ENCODE measurements at places on chromosomes 7 and 10. TPM values are rescaled to one million over a fixed set of nuclear protein-coding genes. Genes with fewer than 3 reads are reported as not detected.

DNA sequence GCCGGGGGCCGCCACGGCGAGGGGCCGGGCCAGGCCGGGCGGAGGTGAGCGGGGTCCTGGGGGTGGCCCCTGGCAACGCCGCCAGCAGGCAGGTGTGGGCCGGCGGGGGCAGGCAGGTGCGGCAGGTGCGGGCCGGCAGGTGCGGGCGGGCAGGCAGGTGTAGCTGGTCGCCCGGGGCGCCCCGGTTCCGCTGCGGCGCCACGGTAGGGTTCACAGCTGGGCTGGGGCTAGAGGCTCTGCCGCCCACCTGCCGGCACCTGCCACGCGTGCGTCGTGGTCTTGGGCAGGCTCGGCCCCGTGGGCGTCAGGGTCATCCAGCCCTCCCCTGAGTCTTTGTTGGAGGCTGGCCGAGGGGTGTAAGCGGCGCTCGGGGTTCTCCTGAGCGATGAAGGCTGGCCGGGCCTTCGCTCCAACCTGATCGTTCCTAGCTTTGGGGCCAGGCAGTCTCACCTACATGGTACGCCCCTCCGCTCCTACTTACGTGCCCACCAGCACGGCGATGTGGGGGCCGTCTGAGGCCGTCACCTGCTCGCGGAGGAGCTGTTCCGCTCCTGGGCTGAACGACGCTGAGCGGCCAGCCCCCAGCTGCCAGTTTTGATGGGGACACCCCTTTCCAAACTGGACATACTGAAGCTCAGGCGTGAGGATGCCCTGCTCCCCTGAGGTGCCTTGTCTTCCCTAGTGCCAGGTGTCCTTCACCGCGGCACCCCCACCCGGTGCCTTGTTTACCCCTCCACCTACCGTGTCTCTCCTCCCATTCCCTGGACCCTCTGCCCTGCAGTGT, 493 bp downstream of the ZMIZ2 start:
- no peak for DNase-seq

GRCh38 chr7:114802632-114803031, 119.3 kb upstream of the MDFIC start:
- no peak for DNase-seq

DNA sequence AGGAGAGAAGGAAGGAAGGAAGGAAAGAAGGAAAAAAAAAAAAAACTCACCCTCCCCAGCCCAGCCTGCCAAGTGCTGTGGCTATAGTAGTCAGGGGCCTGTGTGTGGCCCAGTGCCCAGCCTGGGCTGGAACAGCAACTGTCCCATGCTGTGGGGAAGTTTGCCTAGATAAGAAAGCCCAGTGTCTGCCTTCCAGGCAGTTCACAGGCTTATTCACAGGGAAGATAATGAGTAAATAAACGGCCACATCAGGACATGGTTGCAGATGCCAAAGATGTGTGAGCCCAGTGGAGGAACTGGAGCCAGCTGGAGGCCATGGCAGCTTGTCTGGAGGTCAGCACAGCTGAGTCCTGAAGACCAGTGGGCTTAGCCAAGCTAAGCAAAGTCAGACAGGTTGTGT, 132.4 kb upstream of the FOXK1 start:
- DNase-seq: no peak

- DNase-seq: no peak
Observed at GRCh38 chr10:116611153-116611545, 9.6 kb upstream of the PNLIPRP2 start.

DNA sequence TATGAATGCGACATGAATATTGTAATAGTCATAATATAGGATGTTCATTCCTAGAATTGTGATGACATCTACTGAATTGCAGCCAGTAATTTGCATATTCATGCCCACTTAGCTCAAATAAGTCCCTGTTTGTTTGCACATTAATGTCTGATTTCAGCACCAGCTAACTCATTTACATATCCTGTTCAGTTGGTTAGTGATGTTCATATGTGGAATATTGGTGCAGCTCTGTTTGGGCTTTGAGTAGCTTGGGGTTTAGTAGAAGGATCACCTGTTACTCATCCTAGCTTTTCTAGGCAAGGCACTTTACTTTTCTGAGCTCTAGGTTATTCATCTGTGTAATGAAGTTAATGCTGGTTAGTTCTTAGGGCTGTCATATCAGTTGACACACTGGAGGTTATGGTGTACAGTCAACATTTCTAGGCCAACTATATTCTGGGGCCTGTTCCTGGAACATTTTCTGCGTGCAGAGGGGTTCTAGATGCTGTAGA, 238.4 kb downstream of the EXOC4 start:
- no peak for DNase-seq

Gene SVOPL
- 2.9 TPM for polyA plus RNA-seq

Gene GATAD1
- 68.7 TPM for polyA plus RNA-seq

Gene INSIG1
- 25.4 TPM for polyA plus RNA-seq
